ENCODE measurements at places on chromosomes 5 and 9. TPM values are rescaled to one million over a fixed set of nuclear protein-coding genes. Genes with fewer than 3 reads are reported as not detected.

Gene IFNA13
- total RNA-seq: not detected

Gene ROR2
- total RNA-seq: 8.7 TPM

Gene CCNJL
- 0.32 TPM for total RNA-seq

Gene TRPM6
- total RNA-seq: 1.2 TPM

Gene BAAT
- not detected for total RNA-seq

Gene PDE8B
- 2.9 TPM for total RNA-seq

Gene ERCC8
- 29.1 TPM for total RNA-seq

Gene KCNIP1
- total RNA-seq: not detected

Gene ARHGEF39
- 0.67 TPM for total RNA-seq

Gene IFNA2
- total RNA-seq: not detected

Gene GRIN1
- total RNA-seq: not detected

Gene FOXD4L5
- not detected for total RNA-seq

Gene PSAT1
- 50.2 TPM for total RNA-seq

Gene OGN
- total RNA-seq: 0.27 TPM

Gene ZFP37
- total RNA-seq: 1.4 TPM

Gene LRRC19
- total RNA-seq: not detected

Gene ARL14EPL
- total RNA-seq: not detected

Gene TICAM2
- not detected for total RNA-seq

Gene NIPAL4
- total RNA-seq: 74.1 TPM

Gene CD14
- 22.1 TPM for total RNA-seq

Gene B4GALT7
- total RNA-seq: 17.8 TPM

Gene MARCOL
- not detected for total RNA-seq

Gene ANKRD34B
- not detected for total RNA-seq

Gene TRPM3
- 0.10 TPM for total RNA-seq

Gene SHISAL2B
- not detected for total RNA-seq

Gene APBA1
- 12.7 TPM for total RNA-seq

Gene SLC45A2
- 1.5 TPM for total RNA-seq

Gene RNF14
- 57.3 TPM for total RNA-seq

Gene WNT8A
- total RNA-seq: not detected

Gene ZDHHC11
- 3.4 TPM for total RNA-seq

Gene SLC44A1
- total RNA-seq: 65.8 TPM

Gene ACOT12
- not detected for total RNA-seq

Gene TAS2R1
- not detected for total RNA-seq

Gene SLC4A9
- not detected for total RNA-seq

Gene ARL15
- total RNA-seq: 28.9 TPM

Gene CDX1
- not detected for total RNA-seq

Gene GPSM1
- 37.1 TPM for total RNA-seq

Gene TSLP
- 0.49 TPM for total RNA-seq

Gene CCDC192
- total RNA-seq: not detected

Gene PPP3R2
- not detected for total RNA-seq

Gene MYO10
- total RNA-seq: 34.7 TPM

Gene IRX1
- total RNA-seq: 5.0 TPM

Gene GPR21
- 1.3 TPM for total RNA-seq

Gene CDH18
- total RNA-seq: 0.29 TPM

Gene ACSL6
- total RNA-seq: 0.27 TPM

Gene PCDHA9
- total RNA-seq: not detected

Gene HAVCR2
- total RNA-seq: 6.0 TPM

Gene ADCY2
- total RNA-seq: 11.5 TPM

Gene INSL4
- not detected for total RNA-seq

Gene SH3RF2
- total RNA-seq: 109 TPM

Gene ENTREP1
- 19.1 TPM for total RNA-seq

Gene OR2V2
- not detected for total RNA-seq

Gene MLANA
- total RNA-seq: 20.1 TPM
